ENCODE measurements at places on chromosomes 12 and 14. TPM values are rescaled to one million over a fixed set of nuclear protein-coding genes. Genes with fewer than 3 reads are reported as not detected.

GRCh38 chr14:89620436-89620835, 203.4 kb upstream of the FOXN3 start:
- H3K27ac ChIP-seq = no peak overlapping the region
- H3K27me3 ChIP-seq = no peaks in the 10 kb centered on the region
- no peak for DNase-seq
- peaks cover 17% of the 10 kb centered on the region for H3K4me1 ChIP-seq

Gene ZNF26
- 11.7 TPM for total RNA-seq

- DNase-seq = no peak
- H3K27ac ChIP-seq = no peak overlapping the region
- no peaks in the 10 kb centered on the region for H3K27me3 ChIP-seq
- H3K4me3 ChIP-seq = no peak overlapping the region
- H3K4me1 ChIP-seq = no peaks in the 10 kb centered on the region
Observed at GRCh38 chr12:112945515-112945914, 7.2 kb downstream of the OAS3 start.

DNA sequence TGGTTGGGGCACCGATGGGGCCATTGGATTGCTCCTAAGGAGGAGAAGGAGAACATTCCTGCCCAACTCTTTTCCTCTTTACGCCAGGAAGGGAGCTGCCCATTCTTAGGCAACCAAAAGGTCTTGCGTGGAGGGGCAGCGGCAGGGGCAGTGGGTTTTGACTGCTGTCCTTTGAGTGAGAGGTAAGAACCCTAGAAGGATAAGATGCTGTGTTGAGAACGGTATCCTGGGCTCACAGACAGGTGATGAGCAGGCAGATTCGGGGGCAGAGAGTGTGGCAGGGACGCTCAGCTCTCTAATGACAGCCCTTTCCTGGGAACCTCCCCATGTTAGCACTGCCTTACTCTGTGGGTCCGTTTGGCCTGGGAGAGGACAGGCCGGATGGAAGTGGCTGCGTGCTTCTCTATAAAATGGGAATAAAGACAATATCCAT, 13.2 kb downstream of the LRTM2 start:
- H3K36me3 ChIP-seq = no peaks in the 10 kb centered on the region
- no peak overlapping the region for H3K27ac ChIP-seq
- DNase-seq = no peak
- H3K4me3 ChIP-seq = no peak overlapping the region

Gene BLOC1S1
- 49.2 TPM for total RNA-seq

Gene NTF3
- total RNA-seq = 8.9 TPM

DNA sequence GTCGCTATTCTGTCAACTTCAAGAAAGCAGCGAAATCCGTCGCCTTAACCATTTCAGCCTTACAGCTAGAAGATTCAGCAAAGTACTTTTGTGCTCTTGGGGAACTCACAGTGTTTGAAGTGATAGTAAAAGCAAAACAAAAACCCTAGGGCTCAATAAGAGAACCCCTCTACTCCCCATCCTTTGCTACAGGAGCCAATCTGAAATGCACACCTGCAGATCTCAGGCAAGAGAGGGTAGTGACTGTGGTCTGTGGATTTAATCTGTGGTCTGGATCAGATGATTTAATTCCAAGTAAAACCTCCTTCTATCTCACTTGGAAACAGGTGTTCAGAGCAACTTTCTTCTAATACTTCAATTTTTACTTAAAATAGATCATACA, 422.9 kb upstream of the OR4E1 start:
- no peaks in the 10 kb centered on the region for H3K27me3 ChIP-seq
- H3K36me3 ChIP-seq = no peaks in the 10 kb centered on the region
- H3K4me1 ChIP-seq = no peaks in the 10 kb centered on the region
- H3K27ac ChIP-seq = no peak overlapping the region
- DNase-seq = no peak

Gene NINJ2
- not detected for total RNA-seq

Gene GOLGA3
- 86.7 TPM for total RNA-seq

DNA sequence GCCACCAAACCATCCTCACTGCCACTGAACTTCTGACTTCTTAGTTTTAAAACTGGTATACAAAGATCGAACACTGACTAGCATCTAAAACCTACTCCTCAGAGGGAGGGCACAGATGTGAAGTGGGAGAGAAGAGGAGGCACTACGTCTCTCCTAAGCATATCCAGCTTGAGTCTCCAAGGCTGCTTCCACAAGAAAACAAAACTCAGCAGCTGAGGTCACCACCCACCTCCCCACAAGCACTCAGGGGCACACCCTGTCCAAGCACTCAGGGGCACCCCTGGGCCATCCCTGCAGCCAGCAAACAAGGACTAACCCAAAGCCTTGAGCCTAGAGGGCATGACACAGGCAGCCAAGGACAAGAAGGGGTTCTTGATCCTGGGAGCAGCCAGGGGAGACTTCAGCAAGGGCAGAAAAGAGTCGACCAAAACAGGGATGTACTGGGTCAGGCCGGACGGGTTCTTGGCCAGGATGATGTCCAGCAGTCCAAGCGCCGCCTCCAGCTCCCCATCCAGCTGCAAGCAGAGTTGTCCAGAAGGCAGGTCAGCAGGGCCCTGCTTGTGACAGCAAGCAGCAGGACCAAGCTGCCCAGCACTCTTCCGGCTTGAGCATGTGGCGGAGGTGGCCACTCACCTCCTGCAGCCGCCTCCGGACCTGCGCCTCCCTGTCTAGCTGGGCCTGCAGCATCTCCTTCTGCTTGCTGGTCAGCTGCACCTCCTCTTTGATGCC, 34.8 kb downstream of the GCN1 start:
- H3K27ac ChIP-seq = no peak overlapping the region
- no peaks in the 10 kb centered on the region for H3K27me3 ChIP-seq
- no peak for DNase-seq

GRCh38 chr12:62934799-62935674, at the start of gene PPM1H:
Gene PPM1H (minus strand): TSS chr12:62935150. CDS start chr12:62934736, 414 bp downstream.
- peaks cover 8% of the 10 kb centered on the region for H3K27me3 ChIP-seq
- DNase-seq = peak; percentile 12
- peak within 1 kb of the TSS; percentile 69 for H3K4me3 ChIP-seq
- no peak within 1 kb of the TSS for H3K27ac ChIP-seq
- peaks cover 14% of the 10 kb centered on the region for H3K4me1 ChIP-seq

Gene RAPGEF3
- 8.4 TPM for total RNA-seq

DNA sequence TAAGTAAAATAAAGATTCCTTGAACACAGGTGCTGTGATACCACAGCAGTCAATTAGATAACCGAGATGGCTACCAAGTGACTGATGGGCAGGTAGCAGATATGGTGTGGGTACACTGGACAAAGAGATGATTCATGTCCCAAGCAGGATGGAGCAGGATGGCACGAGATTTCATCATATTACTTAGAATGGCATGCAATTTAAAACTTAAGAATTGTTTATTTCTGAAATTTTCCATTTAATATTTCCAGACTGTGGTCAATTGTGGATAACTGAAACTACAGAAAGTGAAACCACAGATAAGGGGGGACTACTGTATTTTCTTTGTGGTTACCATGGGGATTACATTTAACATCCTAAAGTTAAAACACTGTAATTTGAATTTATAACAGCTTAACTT, 7.5 kb upstream of the ZFP36L1 start:
- DNase-seq = no peak
- no peak overlapping the region for H3K4me3 ChIP-seq
- H3K27ac ChIP-seq = no peak overlapping the region
- H3K27me3 ChIP-seq = no peaks in the 10 kb centered on the region
- no peaks in the 10 kb centered on the region for H3K36me3 ChIP-seq

GRCh38 chr12:124495194-124495983, 72.0 kb downstream of the NCOR2 start:
- H3K36me3 ChIP-seq = peaks cover 8% of the 10 kb centered on the region
- H3K27ac ChIP-seq = no peak overlapping the region
- DNase-seq = no peak
- H3K4me3 ChIP-seq = no peak overlapping the region
- H3K4me1 ChIP-seq = peaks cover 38% of the 10 kb centered on the region

- H3K4me1 ChIP-seq = peaks cover 26% of the 10 kb centered on the region
- H3K27me3 ChIP-seq = no peaks in the 10 kb centered on the region
- DNase-seq = no peak
- H3K4me3 ChIP-seq = peak overlapping the region; percentile 97
Observed at GRCh38 chr12:26939192-26939832, 1.0 kb downstream of the FGFR1OP2 start.

- peaks cover 31% of the 10 kb centered on the region for H3K36me3 ChIP-seq
- no peak for DNase-seq
Observed at GRCh38 chr14:31395572-31396205, 24.7 kb downstream of the HEATR5A start.

GRCh38 chr12:56152132-56152755, at the start of gene MYL6B:
Gene MYL6B (plus strand): TSS chr12:56152587. CDS start chr12:56153919, 1,332 bp downstream.
- peak within 1 kb of the TSS; percentile 68 for H3K27ac ChIP-seq
- no peaks in the 10 kb centered on the region for H3K27me3 ChIP-seq
- H3K4me3 ChIP-seq = peak within 1 kb of the TSS; percentile 87

DNA sequence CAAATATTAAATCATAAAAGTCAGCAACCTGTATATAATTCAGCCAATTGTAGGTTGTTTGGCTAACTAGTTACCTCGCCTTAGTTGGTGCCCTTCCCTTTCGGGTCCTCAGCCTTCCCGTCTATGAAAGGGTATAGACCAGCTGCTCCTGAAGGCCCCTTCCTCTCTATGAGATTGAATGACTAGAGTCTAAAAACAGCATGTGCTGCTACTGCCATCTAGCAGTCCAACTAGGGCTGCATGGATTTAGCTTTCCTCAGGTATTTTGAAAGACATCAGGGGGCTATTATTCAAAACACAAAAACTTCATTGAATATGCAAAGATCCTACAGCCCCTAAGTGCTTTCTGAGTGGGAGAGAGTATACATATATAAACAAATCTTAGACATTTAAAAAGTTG, 37.0 kb upstream of the TMEM263 start:
- no peaks in the 10 kb centered on the region for H3K36me3 ChIP-seq
- H3K4me3 ChIP-seq = no peak overlapping the region
- no peak overlapping the region for H3K27ac ChIP-seq
- H3K27me3 ChIP-seq = peaks cover 6% of the 10 kb centered on the region
- no peak for DNase-seq
- H3K4me1 ChIP-seq = no peaks in the 10 kb centered on the region

GRCh38 chr14:72215080-72215479, 282.9 kb downstream of the RGS6 start:
- no peak overlapping the region for H3K27ac ChIP-seq
- no peaks in the 10 kb centered on the region for H3K4me1 ChIP-seq
- no peak overlapping the region for H3K4me3 ChIP-seq
- no peaks in the 10 kb centered on the region for H3K36me3 ChIP-seq
- DNase-seq = no peak

Gene TEX52
- not detected for total RNA-seq

- DNase-seq = no peak
- H3K36me3 ChIP-seq = no peaks in the 10 kb centered on the region
- no peaks in the 10 kb centered on the region for H3K4me1 ChIP-seq
- no peak overlapping the region for H3K27ac ChIP-seq
- H3K27me3 ChIP-seq = no peaks in the 10 kb centered on the region
Observed at GRCh38 chr12:33617218-33617617, 177.6 kb upstream of the SYT10 start.

DNA sequence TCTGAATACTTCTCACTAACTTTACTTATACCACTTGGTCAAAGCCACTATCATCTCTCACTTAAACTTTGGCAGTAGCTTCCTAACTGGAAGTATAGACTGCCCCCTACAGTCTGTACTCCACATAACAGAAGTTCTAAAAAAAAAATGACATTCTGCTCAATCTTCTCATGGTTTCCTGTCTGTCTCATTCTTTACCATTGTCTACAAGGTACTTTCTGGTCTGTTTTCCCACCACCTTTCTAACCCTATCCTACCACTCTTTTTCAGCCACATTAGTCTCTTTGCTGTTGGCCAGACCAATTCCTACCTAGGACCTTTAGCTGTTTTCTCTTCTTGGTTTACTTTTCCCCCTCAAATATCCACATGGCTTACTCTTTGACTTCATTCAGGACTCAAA, 14.7 kb downstream of the CPSF6 start:
- no peak overlapping the region for H3K4me3 ChIP-seq
- H3K27me3 ChIP-seq = no peaks in the 10 kb centered on the region
- peaks cover 19% of the 10 kb centered on the region for H3K36me3 ChIP-seq
- no peaks in the 10 kb centered on the region for H3K4me1 ChIP-seq
- DNase-seq = peak; percentile 11
